Heart right ventricle (tissue), 16 donors: ENCODE measurements at places on chromosomes 16 and 17. TPM values are rescaled to one million over a fixed set of nuclear protein-coding genes. Genes with fewer than 3 reads are reported as not detected.

DNA sequence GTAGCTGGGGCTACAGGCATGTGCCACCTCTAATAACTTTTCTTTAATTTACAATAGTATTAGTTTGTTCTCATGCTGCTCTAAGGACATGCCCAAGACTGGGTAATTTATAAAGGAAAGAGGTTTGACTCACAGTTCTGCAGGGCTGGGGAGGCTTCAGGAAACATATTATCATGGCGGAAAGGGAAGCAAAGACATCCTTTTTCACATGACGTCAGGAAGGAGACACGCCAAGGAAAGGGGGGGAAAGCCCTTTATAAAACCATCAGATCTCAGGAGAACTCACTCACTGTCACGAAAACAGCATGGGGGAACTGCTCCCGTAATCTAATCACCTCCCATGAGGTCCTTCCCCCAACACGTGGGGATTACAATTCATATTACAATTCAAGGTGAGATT is 18.3 kb downstream of the IL4R start:
- DNase-seq, result peak; percentile 74

The ZG16 gene
- not detected for polyA plus RNA-seq

- DNase-seq, result no peak
Measured at GRCh38 chr17:39118674-39119419, 32.6 kb downstream of the PLXDC1 start.

The TBKBP1 gene
- 27.9 TPM for polyA plus RNA-seq

GRCh38 chr17:72494566-72494965 is 373.7 kb downstream of the SOX9 start:
- DNase-seq, result no peak

The EPN3 gene
- 3.0 TPM for polyA plus RNA-seq

The CCDC200 gene
- polyA plus RNA-seq, result not detected

- peak; percentile 86 for DNase-seq
Measured at GRCh38 chr17:43021741-43022512, at the start of gene VAT1. VAT1 (minus strand) TSS chr17:43022385; CDS start chr17:43022322, 63 bp downstream.
